ENCODE measurements at places on chromosomes 5 and 9. TPM values are rescaled to one million over a fixed set of nuclear protein-coding genes. Genes with fewer than 3 reads are reported as not detected.

Gene ADAMTS13
- total RNA-seq: 0.84 TPM

Gene IFNB1
- total RNA-seq: not detected

Gene WDR55
- total RNA-seq: 45.1 TPM

Gene TEK
- 119 TPM for total RNA-seq

Gene FBP2
- total RNA-seq: not detected

Gene PLPPR1
- total RNA-seq: not detected

Gene DND1
- total RNA-seq: 0.14 TPM

Gene TMEM252
- not detected for total RNA-seq

Gene GLDC
- total RNA-seq: 3.2 TPM

Gene SHOC1
- not detected for total RNA-seq

Gene SOHLH1
- total RNA-seq: 0.05 TPM

Gene ZNF883
- total RNA-seq: 0.60 TPM

Gene NTRK2
- total RNA-seq: 0.05 TPM

Gene PCA3
- total RNA-seq: under 0.01 TPM

Gene SLC35A4
- total RNA-seq: 30.1 TPM

Gene OTULINL
- total RNA-seq: 0.56 TPM

Gene FRRS1L
- total RNA-seq: under 0.01 TPM

Gene SPATA31D4
- total RNA-seq: not detected

Gene PPP1R26
- total RNA-seq: 17.0 TPM

Gene NRARP
- total RNA-seq: 82.2 TPM

Gene AKNA
- total RNA-seq: 2.0 TPM

Gene ADAMTS16
- not detected for total RNA-seq

Gene SPATA31A3
- total RNA-seq: not detected

Gene NOXA1
- 2.6 TPM for total RNA-seq

Gene TMC1
- 0.74 TPM for total RNA-seq

Gene QRFP
- not detected for total RNA-seq
